ENCODE measurements at places on chromosomes 2 and 18.

- DNase-seq: no peak
These were observed 15.3 kb downstream of the PDE11A start for GRCh38 chr2:178057179-178057680.

GRCh38 chr2:201046881-201047280 lies 24.6 kb downstream of the HYCC2 start:
- DNase-seq: no peak

- DNase-seq: no peak
These were observed 58.7 kb downstream of the PDCL3 start for GRCh38 chr2:100621371-100621951.

- DNase-seq: no peak
These were observed 817.4 kb upstream of the ACVR2A start for GRCh38 chr2:147027436-147027835.

- DNase-seq: no peak
These were observed 33.0 kb downstream of the RPRD1A start for GRCh38 chr18:36034299-36034895.

GRCh38 chr18:36181898-36182506 lies 5.3 kb upstream of the MOCOS start:
- no peak for DNase-seq

DNA sequence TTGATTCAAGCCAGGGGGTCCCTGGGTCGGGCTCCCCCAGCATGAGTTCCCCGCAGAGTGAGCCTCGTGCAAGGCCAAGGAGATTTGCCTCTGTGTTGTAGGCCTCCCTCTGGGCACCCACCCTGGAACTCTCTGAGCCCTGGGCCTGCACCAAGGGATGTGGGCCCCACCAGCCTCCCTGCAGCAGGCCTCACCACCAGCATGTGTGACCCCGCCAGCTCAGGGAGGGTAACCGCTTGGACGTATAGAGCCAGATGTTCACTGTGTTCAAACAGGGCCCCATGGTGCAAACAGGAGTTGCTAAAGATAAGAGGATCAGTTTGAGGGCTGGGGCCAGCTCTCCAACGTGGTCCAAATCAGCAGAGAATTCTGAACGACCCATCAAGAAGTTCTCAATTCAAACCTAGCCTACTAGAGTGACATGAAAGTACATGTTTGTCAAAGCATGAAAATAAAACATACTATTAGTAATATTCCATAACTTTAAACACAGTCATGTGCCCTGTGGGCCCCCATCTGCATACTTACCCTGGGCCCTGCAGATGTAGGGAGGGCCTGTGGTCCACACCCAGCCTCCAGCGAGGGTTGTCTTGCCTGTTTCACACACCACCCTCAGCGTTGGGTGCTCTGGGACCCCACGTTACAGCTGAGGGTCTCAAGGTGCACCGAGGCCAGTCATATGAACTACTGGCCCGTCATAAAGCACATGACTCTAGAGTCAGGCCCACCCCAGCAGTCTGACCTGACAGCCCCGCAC lies 5.5 kb upstream of the TUBB6 start:
- no peak for DNase-seq

GRCh38 chr2:230634146-230634545 lies 78.5 kb upstream of the CAB39 start:
- no peak for DNase-seq

GRCh38 chr2:177733322-177733855 lies 339.2 kb downstream of the PDE11A start:
- no peak for DNase-seq

DNA sequence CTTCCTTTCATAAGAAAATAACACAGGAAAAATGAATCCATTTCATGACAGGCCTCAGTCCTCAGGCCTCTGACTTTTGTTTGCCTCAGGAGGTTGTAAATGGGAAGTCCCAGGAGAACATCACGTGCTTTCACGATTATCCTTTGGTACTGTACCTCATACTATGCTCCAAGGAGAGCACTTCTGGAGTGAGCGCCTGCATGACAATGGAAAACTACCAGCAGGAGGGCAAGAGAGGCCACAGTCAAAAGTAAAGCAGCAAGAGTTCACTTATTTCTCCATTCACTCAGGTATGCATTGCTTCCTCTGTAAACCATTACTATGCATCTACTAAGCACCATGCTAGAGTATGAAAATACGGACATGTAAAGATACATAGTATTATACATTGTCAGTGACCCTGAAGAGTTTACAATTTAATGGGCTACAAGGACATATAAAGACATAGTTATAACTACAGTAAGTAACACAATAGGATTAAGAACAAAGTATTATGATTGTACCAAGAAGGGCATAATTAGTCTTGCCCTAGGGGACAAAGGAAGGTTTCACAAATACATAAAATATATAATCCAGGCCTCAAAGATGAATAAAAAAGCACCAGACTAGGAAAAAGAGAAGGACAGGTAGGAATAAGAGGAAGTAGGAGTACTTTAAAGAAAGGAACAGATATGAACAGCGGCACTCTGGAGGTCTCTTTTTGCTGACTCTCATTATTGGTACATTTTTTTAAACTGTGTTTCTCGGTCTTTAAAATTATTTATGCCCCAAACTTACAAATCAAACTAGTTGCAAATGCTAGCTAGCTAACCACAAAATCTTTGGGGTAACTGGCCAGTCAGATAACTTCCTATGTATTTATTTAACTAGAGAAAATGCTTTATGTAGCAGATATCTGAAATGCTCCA lies 806.7 kb downstream of the NRXN1 start:
- no peak for DNase-seq

- DNase-seq: no peak
These were observed 107.6 kb upstream of the MAP3K20 start for GRCh38 chr2:172968061-172968469.

DNA sequence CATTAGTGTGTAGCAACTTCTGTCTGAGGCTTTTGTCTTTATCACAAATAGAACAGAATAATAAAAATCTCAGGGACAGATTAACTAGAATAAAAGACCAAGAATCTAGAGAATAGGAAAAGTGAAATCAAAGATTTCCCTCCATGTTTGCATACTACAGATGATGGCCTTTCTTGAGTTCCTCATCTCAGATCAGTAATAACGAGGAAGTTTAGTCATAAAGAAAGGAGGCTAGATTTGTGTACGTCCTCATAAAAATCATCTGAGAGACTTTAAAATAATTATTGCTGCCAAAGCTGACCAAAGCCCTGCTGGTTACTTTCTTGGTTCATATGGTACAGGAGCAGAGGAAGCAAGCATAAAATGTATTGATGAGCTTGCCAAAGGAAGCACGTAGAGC lies 117.3 kb downstream of the MIB1 start:
- no peak for DNase-seq

GRCh38 chr2:226683196-226683595 lies 116.4 kb downstream of the IRS1 start:
- DNase-seq: no peak

DNA sequence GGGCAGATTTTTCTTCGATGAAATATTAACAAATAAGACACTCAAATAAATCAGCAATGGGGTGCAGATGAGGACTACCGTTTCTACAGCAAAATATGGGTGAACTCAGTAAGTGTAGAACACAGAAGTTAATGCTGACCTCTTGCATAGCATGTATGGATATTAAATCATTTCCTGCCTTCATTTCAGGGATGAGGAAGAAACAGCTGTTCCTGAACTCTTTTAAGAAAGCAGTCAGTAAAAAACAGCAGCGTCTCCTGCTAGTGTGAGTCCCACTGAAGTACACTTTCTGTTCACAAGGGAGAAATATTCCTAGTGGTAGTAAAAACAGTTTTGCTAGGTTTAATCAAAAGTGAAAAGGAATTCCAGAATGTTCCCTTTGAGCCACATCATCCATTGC lies 379.0 kb downstream of the ZEB2 start:
- no peak for DNase-seq
